CD4-positive, alpha-beta T cell treated with Interleukin-21 for 1 hour (primary cell): ENCODE measurements at places on chromosomes 13 and 19.

GRCh38 chr19:13401388-13401787 is 104.9 kb downstream of the CACNA1A start:
- DNase-seq = no peak

DNA sequence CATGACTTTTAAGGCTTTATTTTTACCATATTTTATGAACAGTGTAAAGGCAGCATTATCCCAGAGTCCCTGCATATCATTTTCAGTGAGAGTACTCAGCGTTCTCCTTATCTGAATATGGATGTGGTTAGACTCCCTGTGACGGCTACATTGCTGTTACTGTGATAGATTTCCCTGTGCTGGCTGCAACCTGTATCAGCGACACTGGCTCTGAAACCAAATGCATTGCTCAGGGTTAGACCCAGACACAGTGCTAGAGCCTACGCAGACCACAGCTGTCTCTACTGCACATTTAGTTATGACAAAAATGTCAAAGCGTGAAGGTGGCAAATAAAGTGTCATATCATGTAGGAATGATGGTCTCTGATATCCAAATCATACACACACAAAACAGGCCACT is 138.0 kb downstream of the ENOX1 start:
- no peak for DNase-seq

DNA sequence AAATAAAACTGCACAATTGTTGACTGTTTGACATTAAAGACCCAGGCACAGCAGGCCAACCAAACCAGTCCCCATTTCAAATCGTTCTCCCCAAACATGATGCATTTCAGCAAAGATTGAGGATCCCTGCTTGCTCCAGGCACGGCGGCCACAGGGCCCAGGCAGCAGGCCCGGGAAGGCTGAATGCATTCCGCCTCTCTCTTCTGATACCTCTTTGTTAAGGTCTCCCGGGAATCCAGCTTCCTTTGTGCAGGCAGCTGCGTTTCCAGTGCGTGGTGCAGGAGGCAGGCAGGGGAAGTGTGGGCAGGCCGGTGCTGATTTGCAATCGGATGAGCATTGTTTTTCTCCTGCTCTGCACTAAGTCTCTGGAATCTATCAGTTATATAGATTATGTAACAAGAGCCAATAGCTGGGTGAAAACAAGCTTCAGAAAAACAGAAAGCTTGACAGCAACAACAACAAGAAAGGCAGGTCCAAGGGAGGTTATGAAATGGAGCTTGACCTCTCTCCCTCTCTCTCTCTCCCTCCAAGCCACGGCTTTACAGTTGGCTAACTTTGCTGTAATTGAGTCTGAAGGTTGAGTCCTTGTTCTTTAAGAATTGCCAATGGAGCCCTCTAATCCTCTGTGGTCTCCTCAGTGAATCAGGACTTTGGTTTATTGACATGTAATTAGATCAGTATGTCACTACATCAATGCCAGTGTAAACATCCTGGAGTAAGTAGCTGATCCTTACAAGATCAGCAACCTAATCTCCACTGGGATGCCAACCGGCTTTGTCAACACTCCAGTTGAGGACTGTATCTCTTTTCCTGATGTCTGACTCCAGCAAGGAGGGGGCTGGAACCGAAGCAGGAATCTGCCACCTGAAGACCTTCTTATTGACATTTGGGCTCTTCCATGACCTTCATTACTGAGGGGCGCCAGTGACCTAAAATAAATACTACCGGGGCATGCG is 338.0 kb downstream of the TEX29 start:
- no peak for DNase-seq

- DNase-seq = no peak
Observed at GRCh38 chr13:99651016-99651415, 149.7 kb downstream of the TM9SF2 start.

DNA sequence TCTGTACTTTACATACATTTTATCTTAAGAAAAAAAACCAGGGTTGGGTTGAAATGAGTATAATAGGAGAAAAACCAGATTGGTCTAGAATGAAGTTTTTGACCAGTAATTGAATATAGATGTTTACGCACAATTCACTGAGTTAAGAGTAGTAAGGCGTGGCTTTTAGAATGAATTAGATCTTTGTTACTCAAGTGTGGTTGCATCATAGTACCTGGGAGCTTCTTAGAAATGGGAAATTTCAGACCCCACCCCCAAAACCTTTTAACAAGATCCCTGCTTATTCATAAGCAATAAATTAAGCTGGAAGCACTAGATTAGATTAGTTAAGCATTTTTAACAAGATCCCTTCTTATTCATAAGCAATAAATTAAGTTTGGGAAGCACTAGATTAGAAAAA is 28.7 kb upstream of the LMO7 start:
- no peak for DNase-seq

DNA sequence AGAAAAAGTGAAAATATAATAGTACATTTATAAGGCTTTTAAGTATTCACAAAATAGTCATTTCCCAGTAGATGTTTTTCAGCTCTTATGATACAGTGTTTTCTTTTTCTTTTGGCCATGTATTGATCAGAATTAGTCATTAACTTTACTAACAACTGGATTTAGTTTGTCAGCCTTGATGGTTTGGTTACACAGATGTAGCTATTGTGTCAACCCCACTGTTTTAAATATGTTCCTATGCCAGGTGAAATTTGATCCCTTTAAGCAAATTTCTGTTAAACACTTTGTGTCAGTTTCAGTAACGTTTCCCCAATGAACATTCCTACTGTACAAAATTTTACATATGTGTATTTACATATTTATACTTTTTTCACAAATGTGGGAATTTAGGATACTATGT is 261.5 kb upstream of the STARD13 start:
- no peak for DNase-seq

DNA sequence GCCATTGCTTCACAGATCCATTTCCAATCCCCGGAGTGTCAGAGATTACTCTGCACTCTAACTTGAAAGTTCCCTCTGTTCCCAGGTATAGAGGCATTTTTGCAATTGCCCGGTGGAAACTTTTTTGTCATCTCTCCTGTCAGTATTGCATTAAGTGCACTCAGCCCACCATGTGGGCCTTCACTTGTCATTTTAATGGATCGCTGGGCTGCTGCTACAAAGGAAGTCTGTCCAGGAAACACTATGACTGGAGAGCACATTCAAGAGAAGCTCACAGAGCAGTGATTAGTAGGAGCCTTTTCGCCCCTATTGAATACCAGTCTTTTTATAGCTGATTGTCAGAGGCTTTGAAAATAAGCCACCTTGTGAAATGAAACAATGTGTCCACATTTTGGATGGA is 180.9 kb downstream of the B3GLCT start:
- DNase-seq = no peak

DNA sequence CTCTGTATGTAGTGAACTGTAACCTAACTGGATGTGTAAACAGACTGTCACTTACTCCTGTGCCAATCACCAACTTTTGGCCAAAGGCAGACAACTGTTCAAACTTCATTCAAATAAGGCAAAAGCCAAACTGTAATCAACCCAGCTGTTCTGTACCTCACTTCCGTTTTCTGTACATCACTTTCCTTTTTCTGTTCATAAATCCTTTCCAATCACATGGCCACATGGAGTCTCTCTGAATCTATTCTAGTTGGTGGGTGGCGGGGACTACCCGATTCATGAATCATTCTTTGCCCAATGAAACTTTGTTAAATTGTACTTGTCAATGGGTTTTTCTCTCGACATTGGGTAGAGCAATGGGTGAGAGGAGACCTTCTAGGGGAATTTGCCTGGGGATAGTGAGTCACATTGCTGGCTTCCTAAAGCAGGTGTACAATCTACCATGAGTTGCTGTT is 178.3 kb upstream of the RFC3 start:
- no peak for DNase-seq

DNA sequence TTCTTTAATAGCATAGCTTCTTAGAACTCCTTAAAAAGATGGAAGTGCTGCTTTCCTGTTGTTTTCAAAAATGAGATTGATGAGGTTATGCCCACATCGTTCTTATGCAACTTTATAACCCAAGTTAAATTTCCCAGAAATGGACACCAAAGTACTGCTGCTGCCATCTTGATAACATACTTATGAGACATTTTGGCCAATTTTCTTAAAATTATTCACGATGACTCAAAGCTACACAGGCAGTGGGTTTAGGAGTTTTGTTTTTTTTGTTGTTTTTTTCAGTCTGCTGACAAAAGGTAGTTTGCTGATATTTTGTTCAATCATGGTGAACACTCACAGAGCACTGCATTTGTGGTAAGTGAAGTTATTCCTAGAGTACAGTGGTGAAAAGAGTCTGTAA is 54.9 kb upstream of the RFC3 start:
- DNase-seq = no peak

DNA sequence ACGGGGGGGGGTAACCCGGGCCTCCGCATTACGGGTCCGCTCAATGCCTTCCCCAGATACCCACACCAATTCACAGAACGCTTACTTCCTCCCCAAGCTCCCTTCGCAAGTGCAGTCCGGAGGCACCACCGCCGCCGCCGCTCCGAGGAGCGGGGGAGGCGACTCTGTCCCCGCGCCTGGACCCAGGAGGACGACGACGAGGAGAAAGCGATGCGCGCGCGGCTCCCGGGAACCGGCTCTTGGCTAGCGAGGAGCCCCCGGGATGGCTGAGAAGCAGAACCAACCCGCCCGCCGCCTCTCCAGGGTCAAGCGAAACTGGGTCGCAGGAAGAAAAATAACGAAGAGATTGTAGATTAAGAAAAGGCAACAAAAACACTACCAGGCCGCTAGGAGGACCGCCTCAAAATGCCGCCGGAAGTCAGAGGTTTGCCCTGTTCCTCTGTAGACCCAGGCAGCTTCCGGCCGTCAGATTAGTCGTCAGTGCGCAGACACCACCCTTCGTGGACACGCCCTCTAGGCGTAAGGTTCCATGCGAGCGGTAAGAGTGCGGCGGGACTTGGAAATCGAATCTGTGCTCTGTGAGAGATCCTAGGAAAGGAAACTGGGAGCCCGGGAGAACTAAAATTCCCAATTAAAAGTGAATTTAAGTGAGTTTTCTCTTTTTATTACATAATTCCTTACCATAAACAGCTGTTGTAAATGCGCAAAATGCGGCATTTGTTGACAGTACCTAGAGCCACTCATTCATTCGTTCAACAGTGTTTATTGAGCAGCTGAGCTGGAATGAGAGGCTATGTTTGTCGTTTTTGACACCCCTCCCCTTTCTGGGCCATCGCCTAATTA is at the start of gene ZC3H13:
Gene ZC3H13, minus strand, starts transcription at position 428 of the 843 bp plus-strand sequence. CDS start 7,239 bp downstream, outside the sequence.
- DNase-seq = peak; percentile 94

DNA sequence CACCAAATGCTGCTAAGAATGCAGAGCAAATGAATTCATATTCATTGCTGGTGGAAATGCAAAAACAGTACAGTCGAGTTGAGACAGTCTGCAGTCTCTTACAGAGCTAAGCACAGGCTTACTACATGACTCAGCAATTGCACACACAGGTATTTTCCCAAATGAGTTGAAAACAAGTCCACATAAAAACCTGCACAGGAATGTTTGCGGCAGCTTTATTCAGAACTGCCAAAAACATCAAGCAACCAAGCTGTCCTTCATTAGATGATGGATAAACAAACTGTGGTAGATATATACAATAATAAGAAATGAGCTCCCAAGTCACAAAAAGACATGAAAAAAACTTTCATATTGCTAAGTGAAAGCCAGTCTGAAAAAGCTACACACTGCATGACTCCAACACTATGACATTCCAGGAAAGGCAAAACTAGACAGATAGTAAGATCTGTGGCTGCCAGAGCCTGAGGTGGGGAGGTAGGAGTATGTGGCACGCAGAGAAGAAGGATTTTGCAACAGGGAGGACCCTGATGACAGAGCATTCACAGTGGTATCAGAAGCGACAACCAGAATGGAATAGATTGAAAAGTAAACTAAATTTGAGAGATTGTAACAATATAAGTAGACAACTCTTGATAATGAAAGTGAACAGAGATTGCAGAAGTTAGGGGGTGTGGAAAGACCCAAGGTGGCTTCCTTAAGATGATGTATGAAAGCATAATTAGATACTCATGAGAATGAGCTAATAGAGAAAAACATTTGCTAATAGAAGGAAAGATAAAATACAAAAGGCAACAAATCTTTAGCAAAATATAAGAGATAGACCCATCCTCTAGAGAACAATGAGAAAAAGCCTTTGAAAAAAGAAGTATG is 52.7 kb downstream of the TSC22D1 start:
- no peak for DNase-seq

- no peak for DNase-seq
Observed at GRCh38 chr19:56079609-56080008, 41.5 kb downstream of the ZNF787 start.

GRCh38 chr19:16327501-16327900 is 2.9 kb downstream of the KLF2 start:
- DNase-seq = peak; percentile 52

DNA sequence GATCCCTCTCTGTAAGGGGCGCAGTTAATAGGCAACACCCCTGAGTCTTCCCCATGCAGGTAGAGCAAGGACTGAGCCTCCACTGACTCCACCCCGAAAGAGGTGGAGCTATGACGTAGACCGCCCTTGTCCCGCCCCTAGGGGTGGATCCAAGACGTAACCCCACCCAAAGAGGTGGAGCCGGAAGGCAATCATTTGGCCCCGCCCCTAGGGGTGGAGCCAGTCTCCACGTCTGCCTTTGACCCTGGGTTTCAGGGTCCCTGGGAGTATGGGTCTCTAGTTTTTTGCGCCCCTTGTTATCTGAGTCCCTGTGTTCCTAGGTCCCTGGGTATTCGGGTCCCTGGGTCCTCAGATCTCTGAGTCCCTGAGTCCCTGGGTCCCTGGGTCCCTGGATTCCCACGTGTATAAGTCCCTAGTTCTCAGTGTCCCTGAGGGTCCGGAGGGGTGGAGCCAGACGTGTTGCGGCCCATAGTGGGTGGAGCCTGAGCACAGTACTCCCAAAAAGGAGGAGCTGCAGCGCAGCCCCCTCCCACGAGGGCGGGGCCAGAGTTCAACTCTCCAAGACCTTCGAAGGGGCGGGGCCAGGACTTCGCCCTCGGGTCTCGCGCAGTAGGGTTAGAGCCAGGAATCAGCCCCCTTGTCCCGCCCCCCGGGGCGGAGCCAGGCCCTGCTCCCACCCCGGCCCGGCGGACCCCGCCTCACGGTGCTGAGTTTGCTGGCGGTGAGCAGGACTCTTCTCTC is 5.3 kb downstream of the DENND1C start:
- peak; percentile 72 for DNase-seq

DNA sequence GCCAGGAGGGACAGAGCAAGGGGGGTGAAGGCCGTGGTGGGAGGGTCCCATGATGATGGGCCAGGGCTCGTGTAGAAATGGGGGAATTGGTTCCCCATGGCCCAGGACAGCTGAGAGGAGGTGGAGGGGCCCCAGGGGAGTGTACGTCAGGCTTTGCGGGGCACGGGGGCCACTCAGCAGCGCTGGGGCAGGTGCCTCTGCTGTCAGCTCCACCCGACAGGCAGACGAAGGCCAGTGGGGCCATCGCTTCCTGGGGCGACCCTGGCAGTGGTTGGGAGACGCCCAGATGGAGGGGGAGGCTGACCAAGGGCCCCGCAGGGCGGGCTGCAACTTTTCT is 1.9 kb upstream of the TEKTIP1 start:
- DNase-seq = no peak

DNA sequence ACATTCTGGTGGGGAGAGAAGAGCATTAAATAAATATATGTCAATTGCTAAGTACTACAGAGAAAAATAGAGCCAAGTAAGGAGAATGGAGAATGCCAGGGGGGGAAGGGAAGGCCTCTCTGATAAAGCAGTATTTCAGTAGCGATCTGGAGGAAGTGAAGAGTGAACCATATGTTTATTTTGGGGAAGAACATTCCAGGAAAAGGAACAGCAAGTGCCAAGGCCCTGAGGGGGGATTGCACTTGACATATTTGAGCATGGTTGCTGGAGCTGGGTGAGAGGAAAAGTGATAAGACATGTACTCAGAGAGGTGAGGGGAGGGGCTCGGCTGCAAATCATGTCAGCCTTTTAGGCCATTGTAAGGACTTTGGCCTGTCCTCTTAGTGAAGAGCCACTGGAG is 30.4 kb downstream of the WDR87 start:
- no peak for DNase-seq

GRCh38 chr19:15015946-15016542 is 33.2 kb upstream of the CASP14 start:
- DNase-seq = no peak
